ENCODE measurements at places on chromosomes 1 and 21. TPM values are rescaled to one million over a fixed set of nuclear protein-coding genes. Genes with fewer than 3 reads are reported as not detected.

The HJV gene
- not detected for total RNA-seq

DNA sequence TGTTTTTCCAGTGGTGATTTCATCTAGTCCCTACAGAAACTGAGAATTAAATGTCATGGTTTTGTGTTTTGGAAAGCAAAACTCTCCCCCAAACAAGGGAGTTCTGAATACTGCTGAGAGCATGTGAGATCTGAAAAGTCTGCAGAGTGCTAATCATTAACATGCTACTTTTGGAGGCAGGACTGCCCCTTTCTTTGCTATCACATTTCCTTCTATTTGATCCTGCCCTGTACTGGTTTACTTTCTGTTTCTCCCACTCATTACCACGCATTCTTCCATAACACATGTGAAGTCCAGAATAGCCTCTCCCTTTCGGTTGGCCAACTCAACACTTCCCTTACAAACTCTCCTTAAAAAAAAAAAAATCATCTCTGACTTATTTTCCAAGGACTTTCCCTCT is 63.6 kb downstream of the GADD45A start:
- DNase-seq: peak; percentile 84

The KIAA1614 gene
- 1.8 TPM for total RNA-seq

GRCh38 chr1:59404796-59405195 is 107.9 kb downstream of the FGGY start:
- no peak for DNase-seq

DNA sequence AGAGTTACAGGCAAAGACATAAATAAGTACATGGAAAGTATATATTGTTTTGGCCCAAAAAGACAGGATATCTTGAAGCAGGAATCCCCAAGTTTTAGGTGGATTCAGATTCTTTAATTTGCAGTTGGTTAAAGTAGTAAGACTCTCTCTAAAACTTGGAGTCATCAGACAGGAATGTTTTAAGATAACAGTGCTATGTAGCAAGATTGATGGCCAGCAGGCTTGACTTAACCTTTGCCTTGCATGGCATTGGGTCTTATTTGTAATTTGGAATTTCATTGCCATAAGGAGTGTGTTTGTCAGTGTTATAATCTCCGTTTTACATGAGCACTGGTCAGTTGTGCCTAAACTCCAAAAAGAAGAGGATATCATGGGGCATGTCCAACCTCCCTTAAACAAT is 727.6 kb upstream of the CHRM3 start:
- DNase-seq: peak; percentile 74

The TMEM200B gene
- 4.8 TPM for total RNA-seq

DNA sequence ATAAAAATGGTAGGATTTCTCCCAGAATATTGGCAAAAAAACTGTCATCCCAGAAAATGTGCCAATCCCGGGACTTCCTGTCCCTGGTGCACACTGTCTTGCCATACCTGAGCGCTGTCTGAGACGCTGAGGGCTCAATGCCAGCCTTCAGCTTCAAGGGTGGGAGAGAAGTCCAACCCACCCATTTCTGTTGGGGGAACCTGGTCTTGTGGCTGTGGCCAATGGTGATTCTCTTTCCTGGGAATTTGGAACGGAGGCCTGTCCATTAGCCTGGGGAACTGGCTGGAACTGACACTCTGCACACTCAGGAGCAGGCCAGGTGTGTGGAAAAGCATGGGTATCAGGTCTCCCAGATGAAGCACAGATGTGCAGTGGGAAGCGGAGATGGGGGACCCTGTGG is 6.7 kb downstream of the MTHFR start:
- no peak for DNase-seq

The TCHHL1 gene
- not detected for total RNA-seq

DNA sequence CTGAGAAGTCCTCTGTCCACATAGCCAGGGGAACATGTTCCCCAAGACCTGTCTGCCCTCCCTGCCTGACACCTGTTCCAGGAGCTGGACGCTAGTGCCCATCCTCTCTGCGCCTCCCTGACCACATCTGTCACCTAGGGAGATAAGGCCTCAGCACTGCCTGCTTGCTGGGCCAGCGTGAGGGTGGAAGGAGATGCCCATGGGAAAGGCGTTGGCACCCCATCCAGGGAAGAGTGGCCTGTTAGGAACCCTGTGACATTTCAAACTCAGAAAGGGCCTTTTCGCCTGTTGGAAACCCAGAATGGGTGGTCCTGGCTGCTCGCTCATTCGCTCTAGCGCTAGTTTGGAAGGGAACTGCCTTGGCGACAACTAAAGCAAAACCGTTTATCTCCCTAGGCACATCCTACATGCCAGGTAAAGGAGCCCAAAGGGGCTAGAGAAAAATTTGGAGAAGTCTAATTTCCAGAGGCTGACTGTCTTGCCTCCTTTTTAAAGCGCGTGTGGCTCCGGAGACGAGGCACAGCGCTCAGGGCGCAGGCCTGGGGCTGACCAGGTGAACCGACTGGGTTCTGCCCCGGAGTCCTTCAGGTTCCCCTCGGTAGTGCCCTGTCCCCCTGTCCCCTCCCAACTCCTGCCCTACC is 410 bp downstream of the ACTA1 start:
- no peak for DNase-seq

GRCh38 chr1:178819123-178819522 is 51.8 kb downstream of the ANGPTL1 start:
- DNase-seq: peak; percentile 15

DNA sequence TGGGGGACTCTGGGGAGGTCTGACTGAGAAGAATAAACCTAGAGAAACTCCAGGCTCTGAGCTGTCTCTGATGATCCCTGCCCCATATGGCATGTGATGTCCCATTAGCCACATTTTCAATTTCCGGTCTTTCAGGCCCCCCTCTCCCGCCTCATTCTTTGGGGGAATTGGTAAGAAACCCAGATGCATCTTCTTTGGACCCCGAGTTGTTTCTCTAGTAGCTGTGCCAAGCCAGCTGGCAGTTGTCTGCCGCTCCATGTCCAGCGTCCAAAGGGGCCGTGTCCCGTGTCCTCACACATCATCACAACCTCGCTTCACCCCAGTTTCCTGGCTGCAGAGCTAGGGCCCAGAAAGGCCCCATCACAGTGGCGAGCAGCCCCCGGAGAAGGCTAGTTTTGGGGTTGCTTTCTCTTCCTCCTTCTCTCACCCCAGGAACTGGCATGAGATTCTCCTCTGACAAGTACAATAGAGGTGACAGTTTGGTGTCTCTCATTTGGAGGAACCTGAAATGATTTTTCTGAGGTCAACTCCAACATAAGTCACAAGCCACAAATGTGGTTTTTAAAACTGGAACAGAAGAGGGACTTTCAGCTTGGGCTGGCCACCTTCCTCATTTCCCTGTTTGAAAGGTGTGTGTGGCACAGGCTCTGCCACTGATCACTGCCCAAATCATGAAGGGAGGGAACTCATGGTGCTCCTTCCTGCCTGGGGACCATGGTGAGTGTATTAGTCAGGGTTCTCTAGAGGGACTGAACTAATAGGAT is 6.4 kb upstream of the GPR157 start:
- DNase-seq: no peak

Data from IMR-90 (cell line).